ENCODE measurements at places on chromosomes 6 and 20. TPM values are rescaled to one million over a fixed set of nuclear protein-coding genes. Genes with fewer than 3 reads are reported as not detected.

The HLA-DQB2 gene
- not detected for total RNA-seq

The CCM2L gene
- total RNA-seq: 16.7 TPM

The HLA-A gene
- 332 TPM for total RNA-seq

The PPIL4 gene
- total RNA-seq: 32.8 TPM

The ZNF76 gene
- 22.3 TPM for total RNA-seq

The TSPYL4 gene
- 20.9 TPM for total RNA-seq

The HCK gene
- 0.33 TPM for total RNA-seq

The ABHD12 gene
- 23.2 TPM for total RNA-seq

The C4B gene
- 0.76 TPM for total RNA-seq

The ZFP57 gene
- total RNA-seq: not detected

The TENT5A gene
- total RNA-seq: 6.0 TPM

The TAAR1 gene
- total RNA-seq: not detected

The SPDEF gene
- total RNA-seq: not detected

The CPNE5 gene
- 23.5 TPM for total RNA-seq

The SYNDIG1 gene
- total RNA-seq: not detected

The SLC35B2 gene
- 76.8 TPM for total RNA-seq

The TMEM181 gene
- total RNA-seq: 47.2 TPM

The KCNK17 gene
- not detected for total RNA-seq

The RFX6 gene
- total RNA-seq: not detected

The NKAIN4 gene
- total RNA-seq: not detected

The TRIM10 gene
- total RNA-seq: not detected

The HLA-DOA gene
- not detected for total RNA-seq

The PRSS16 gene
- not detected for total RNA-seq

The KIFC1 gene
- total RNA-seq: 33.6 TPM

The ARFGEF3 gene
- 7.9 TPM for total RNA-seq

The CUL7 gene
- 26.7 TPM for total RNA-seq

The FRK gene
- under 0.01 TPM for total RNA-seq

The RSPO3 gene
- not detected for total RNA-seq

The PXT1 gene
- total RNA-seq: not detected

The SCRT2 gene
- total RNA-seq: not detected

The ADGRF5 gene
- total RNA-seq: 80.0 TPM
